ENCODE measurements at places on chromosomes 4 and X. TPM values are rescaled to one million over a fixed set of nuclear protein-coding genes. Genes with fewer than 3 reads are reported as not detected.

The NOP14 gene
- total RNA-seq = 14.1 TPM

The DDX53 gene
- not detected for total RNA-seq

The NKX3-2 gene
- 0.48 TPM for total RNA-seq

The RNF4 gene
- total RNA-seq = 40.2 TPM

The MID1 gene
- total RNA-seq = 9.2 TPM

The STS gene
- total RNA-seq = 1.7 TPM

The GPC3 gene
- total RNA-seq = 3.5 TPM

The AP1S2 gene
- 29.6 TPM for total RNA-seq

The NDP gene
- total RNA-seq = 0.52 TPM

The PDHA1 gene
- total RNA-seq = 35.9 TPM

The CTAG2 gene
- total RNA-seq = not detected

The HDX gene
- total RNA-seq = 6.4 TPM

The OPN1MW2 gene
- total RNA-seq = not detected

The ADAD1 gene
- total RNA-seq = not detected

The GABRG1 gene
- total RNA-seq = not detected

The POU4F2 gene
- total RNA-seq = not detected

The UGT2B11 gene
- total RNA-seq = not detected

The MAGEC1 gene
- not detected for total RNA-seq

The RAB41 gene
- total RNA-seq = not detected

The KDR gene
- 4.3 TPM for total RNA-seq

The ADGRG4 gene
- total RNA-seq = not detected

The MAMLD1 gene
- total RNA-seq = 1.2 TPM

The CT45A5 gene
- not detected for total RNA-seq

The SLIT2 gene
- total RNA-seq = 2.2 TPM

The CXCL5 gene
- total RNA-seq = 10.9 TPM

The GRID2 gene
- total RNA-seq = under 0.01 TPM

The ZAR1 gene
- total RNA-seq = not detected

The RGN gene
- total RNA-seq = 2.0 TPM

The FMR1NB gene
- total RNA-seq = not detected

The ZDHHC15 gene
- total RNA-seq = 0.48 TPM

The MAGED4 gene
- total RNA-seq = 64.9 TPM

The MAGEB1 gene
- not detected for total RNA-seq

The PNMA6F gene
- total RNA-seq = not detected

The GYG2 gene
- 11.3 TPM for total RNA-seq

The RASSF6 gene
- not detected for total RNA-seq

The LNX1 gene
- total RNA-seq = 1.0 TPM

The MTNR1A gene
- 0.48 TPM for total RNA-seq

The CPZ gene
- 0.91 TPM for total RNA-seq

The NKX6-1 gene
- total RNA-seq = 0.56 TPM
